ENCODE measurements at places on chromosomes 12 and 14.

GRCh38 chr12:91900971-91901370 lies 244.7 kb downstream of the BTG1 start:
- no peak for DNase-seq

DNA sequence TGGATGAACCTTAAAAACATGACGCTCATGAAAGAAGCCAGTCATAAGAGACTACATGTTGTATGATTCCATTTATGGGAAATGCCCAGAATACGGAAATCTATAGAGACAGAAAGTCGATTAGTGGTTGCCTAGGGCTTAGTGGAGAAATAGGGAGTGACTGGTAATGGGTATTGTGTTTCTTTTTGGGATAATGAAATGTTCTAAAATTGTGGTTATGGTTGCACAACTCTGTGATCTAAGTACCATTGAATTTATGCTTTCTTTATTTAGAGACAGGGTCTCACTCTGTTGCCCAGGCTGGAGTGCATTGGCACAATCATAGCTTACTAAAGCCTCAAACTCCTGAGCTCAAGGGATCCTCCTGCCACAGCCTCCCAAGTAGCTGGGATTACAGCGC lies 8.0 kb downstream of the RBMS2 start:
- no peak for DNase-seq

DNA sequence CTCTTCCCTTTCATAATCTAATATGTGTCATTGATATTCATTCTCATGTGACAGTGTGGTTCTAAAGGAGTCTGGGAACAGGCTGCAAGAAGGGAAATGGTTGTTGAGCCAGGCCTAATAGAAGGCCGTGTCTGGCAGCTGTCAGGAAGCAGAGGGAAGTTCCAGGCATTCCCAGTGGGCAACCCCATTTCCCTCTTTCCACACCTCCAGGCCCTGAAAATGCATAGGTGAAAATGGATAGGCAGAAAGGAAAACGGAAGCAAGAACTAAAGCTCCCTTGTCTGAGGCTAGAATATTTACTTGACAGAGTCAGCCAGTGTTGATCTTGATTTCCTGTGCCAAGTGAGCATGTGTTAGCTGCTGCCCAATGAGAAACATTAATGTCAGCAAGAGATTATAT lies 97.7 kb downstream of the PPM1A start:
- no peak for DNase-seq

- no peak for DNase-seq
Measured at GRCh38 chr14:78308079-78308478, 137.9 kb downstream of the NRXN3 start.

DNA sequence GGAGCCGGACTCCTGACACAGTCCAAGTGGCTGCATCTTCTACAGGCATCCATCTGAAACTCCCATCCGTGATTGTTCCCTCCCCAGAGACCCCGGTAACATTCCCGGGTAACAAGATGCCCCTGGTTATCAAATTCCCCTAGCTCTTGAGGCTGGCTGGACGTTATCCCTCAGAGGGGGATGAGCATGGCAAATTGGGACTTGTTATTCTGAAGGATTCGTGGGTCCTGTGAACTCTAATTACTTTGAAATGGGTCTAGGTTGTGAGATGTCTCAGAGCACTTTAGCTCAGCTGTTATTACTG lies 642 bp upstream of the PAN2 start:
- DNase-seq, result no peak

GRCh38 chr14:91116913-91117588 lies 3.2 kb downstream of the DGLUCY start:
- DNase-seq, result no peak

DNA sequence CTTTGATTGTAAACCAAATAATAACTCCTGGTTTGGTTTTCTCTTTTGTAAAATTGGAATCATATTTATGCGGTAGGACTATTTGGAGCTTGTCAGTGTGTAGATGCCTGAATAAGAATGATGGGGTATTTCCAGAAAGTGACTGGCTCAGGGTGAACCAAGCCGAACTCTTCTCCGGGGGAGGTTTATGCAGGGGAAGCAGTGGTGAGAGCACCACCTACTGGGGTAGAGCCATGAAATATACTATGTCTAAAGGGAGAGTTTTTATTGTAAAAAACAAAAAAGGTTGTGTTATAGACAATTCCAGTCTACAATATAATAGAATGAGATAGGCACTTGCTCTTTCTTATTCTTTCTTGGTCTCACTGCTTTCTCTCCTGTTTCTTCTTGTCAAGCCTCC lies 222.9 kb upstream of the SLC16A7 start:
- no peak for DNase-seq

GRCh38 chr14:63875311-63875710 lies 22.5 kb downstream of the SYNE2 start:
- DNase-seq, result no peak

GRCh38 chr12:3545121-3545796 lies 54.3 kb downstream of the PRMT8 start:
- no peak for DNase-seq

GRCh38 chr12:96988919-96989318 lies 81.9 kb downstream of the NEDD1 start:
- DNase-seq, result no peak

DNA sequence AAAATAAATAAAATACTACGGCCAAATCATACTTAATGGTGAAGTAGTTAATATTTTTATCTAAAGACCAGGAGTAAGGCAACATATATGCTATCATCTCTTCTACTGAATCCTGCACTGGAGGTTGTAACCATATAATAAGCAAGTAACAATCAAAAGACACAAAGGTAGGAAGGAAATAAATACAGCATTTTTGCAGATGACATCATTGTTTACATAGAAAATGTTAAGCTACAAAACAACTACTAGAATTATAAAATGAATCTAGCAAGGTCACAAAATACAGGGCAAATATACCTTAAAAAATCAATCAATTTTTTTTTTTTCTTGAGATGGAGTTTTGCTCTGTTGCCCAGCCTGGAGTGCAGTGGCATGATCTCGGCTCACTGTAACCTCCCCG lies 51.6 kb upstream of the BDKRB2 start:
- DNase-seq, result no peak

DNA sequence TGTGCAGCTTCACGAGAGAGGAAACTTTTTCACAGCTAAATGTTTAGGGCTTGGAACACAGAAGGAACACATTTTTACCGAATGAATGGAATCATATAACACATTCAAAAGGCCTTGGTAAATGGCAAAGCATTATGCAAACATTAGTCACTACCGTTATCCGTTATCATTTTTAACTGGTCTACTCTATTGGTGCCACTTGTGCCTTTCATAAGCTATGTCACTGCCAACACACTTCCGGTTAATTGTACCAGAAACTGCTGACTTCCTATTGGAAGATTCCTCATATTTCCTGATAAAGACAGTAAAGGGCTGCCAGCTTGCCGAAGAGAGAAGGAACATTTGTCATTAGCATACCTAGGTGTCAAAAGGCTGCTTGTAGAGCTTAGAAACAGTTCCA lies 169.2 kb downstream of the APAF1 start:
- no peak for DNase-seq

DNA sequence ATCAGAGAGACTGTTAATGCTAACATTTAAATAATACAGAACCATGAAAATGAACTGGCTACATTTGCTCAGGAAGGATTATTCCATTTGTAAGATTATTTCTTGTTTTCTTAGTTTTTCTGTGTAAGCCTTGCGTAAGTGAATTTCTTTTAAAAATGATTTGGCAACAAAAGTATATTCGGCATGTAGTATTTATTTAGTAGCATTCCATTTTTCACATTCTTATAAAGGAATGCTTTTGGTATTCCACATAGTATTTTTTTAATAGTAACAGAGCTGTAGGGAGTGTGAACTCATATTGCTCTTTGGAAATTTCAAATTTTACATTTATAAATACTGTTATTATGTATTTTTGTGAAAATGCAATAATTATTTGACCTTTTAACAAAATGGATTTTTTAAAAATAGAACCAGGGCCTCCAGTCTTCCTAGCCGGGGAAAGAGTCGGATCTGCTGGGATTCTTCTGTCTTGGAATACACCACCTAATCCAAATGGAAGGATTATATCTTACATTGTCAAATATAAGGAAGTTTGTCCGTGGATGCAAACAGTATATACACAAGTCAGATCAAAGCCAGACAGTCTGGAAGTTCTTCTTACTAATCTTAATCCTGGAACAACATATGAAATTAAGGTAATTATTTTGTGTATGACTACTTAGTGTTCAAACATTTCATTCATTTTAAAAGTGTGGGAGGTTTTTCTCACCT lies 1.2 kb downstream of the PTPRQ start:
- no peak for DNase-seq

DNA sequence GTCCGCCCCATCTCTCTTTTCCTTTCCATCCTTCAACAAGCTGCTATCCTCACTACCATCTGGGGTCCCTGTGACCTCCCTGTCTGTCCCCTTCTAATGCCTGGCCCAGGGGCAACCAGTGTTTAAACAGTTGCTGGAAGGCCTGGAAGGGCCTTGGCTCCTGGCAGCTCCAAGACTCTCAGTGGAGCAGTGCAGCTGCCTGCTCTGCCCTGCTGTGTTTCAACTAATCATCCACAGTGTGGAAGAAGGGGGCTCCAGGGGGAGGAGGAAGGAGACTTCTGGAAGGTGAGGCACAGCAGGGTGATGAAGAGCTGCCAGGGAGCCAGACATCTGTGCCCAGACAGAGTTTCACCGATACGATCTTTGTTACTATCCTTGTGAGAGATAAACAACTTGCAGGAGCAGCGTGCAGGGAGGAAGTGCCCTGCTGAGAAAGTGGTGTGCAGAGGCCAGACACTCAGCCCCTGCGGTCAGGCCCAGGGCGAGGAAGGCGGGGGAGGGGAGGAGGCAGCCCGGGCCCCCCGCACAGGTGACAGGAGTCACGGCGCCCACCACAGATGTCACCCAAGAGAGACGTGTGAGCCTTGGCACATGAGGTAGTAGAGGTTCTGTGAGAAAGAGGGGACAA lies 1061.8 kb downstream of the BCL11B start:
- no peak for DNase-seq

DNA sequence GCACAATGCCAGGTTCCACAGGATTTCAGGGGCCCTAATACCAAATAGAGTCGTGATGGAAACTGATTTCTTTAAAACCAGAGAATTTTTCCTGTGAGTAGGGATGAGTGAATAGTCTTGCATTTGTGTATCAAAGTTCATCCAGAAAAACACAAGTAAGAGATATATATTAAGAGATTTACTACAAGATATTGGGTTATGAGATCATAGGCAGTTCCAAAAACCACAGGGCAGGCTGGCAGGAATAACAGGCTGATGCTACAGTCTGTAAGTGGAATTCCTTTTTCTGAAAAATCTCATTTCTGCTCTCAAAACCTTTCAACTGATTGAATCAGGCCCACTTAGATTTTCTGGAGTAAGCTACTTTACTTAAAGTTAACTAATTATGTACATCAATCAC lies 1756.2 kb upstream of the SEL1L start:
- no peak for DNase-seq

DNA sequence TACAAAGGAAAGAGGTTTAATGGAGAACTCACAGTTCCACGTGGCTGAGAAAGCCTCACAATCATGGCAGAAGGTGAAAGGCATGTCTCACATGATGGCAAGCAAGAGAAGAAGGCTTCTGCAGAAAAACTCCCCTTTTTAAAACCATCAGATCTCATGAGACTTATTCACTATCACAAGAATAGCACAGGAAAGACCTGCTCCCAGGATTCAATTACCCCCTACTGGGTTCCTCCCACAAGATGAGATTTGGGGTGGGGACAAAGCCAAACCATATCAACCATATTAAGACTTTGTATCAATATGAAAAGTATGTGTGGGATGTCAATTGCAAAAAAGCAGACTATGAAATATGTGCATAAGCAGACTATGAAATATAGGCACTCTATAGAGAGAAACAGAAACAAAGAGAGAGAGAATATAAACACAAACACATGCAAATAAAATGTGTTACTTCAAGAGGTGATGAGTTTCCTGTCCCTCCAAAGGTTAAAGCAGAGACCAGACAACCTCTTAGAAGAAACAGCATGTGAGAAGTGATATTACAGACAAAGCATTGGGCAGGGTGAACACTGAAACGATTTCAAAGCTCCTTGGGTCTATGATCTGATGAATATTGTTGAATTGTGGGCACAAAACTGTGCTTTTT lies 151.2 kb upstream of the KRR1 start:
- DNase-seq, result no peak

DNA sequence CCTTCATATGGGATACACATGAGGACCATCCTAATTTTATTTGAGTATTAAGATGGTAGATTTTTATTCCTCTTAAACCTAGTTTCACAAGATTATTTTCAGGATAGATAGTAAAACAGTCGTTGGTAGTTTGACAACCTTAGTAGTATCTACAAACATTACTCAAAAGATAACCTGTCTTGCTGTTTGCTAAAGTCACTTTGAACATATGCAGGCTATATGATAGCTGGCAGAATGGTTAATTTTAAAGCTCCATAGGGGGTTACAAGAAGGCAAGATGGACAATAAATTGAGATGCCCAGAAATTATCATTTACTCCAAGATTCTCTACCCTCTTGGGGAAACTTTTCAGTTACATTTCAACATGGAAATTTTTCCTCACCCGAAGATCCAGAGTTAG lies 525.7 kb downstream of the SOX5 start:
- DNase-seq, result no peak

GRCh38 chr12:122669397-122670070 lies 33.6 kb downstream of the HCAR2 start:
- no peak for DNase-seq

GRCh38 chr12:93442411-93443340 lies 929 bp upstream of the UBE2N start:
- no peak for DNase-seq
